CD4-positive, alpha-beta T cell treated with Interleukin-6 for 4 hours (primary cell): ENCODE measurements at places on chromosomes 2 and 18.

DNA sequence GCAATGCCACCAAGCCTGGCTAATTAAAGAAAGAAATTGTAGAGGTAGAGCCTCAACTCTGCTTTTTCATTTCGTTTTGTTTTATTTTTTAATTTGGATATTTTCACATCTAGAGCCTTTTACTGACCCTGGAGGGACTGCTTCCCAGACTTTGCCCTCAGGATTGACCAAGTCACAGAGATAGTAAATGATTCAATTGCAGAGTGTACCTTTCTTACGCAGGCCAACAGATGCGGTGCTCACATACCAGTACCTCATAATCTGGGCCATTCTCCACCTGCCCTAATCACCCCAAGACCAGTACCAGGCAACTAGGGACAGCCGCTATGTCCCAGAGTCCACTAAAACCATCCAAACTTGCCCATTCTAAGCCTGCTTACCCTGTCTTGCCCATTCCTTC, 110.8 kb downstream of the DDX1 start:
- DNase-seq, result no peak

DNA sequence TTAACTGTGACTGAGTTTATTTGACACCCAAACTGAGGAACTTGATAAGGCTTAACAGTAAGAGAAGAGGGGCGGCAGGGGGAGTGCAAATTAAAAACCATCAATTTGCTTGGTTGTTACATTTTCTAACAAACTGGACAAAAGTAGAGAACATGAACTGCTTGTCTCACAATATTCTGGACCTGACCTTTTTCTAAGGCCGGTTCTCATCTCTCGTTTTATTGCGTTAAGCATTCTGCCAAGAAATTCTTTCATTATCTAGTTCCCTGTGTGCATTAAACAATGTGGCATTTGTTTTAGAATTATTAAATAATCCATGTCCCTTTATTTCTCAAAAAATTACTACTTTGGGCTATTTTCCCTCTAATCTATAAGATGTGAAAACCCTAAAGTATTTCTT, 565.2 kb upstream of the PKDCC start:
- DNase-seq, result no peak

- DNase-seq, result no peak
Measured at GRCh38 chr2:236997069-236997715, 88.5 kb upstream of the COPS8 start.

DNA sequence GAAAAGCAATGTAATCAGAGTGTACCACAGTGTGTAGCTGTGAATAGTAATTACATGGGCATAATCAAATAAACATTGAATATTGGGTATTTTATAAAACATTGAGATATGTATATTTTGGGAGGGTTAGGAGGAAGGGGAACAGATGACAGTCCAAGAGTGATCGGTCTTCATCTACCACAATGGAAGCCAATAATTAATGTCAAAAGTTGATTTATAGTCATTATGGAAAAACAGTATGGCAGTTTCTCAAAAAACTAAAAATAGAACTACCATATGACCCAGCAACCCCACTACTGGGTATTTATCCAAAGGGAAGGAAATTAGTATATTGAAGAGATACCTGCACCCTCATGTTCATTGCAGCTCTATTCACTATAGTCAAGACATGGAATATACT, 5.8 kb upstream of the LAPTM4A start:
- no peak for DNase-seq

DNA sequence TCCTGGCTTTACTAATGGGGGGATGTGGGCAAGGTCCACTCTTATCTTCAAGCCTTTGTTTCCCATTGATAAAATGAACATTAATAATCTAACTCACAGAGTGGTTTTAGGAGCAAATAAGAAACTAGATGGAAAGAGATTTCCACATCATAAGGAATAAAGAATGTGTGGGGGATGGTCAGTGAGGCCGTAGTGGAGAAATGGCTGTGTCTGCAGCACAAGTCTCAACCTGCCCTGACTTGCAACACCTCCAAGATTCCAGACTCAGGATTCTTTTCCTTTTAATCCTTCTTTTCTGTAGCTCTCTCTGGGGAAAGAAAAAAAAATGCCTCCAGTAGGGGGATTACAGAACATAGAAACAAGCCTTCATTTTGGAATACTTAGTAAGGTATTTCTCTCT, 124.2 kb upstream of the MEX3C start:
- no peak for DNase-seq

GRCh38 chr2:154696369-154696768, 2.1 kb upstream of the KCNJ3 start:
- no peak for DNase-seq

- DNase-seq, result no peak
Measured at GRCh38 chr2:204860274-204860673, 315.0 kb downstream of the PARD3B start.

- no peak for DNase-seq
Measured at GRCh38 chr2:165382362-165382761, 87.1 kb upstream of the CSRNP3 start.
